Activated naive CD4-positive, alpha-beta T cell treated with anti-CD3 and anti-CD28 coated beads for 36 hours (primary cell): ENCODE measurements at places on chromosomes 1 and 21.
A peak's percentile ranks its signal among the peaks of the same experiment; 100 is the strongest.

- peak; percentile 10 for DNase-seq
These were observed 1.2 kb upstream of the ST3GAL3 start for GRCh38 chr1:43705982-43706597.

- no peak for DNase-seq
These were observed 14.0 kb downstream of the LPGAT1 start for GRCh38 chr1:211816586-211816985.

- no peak for DNase-seq
These were observed 14.5 kb upstream of the SERTAD4 start for GRCh38 chr1:210218047-210218446.

DNA sequence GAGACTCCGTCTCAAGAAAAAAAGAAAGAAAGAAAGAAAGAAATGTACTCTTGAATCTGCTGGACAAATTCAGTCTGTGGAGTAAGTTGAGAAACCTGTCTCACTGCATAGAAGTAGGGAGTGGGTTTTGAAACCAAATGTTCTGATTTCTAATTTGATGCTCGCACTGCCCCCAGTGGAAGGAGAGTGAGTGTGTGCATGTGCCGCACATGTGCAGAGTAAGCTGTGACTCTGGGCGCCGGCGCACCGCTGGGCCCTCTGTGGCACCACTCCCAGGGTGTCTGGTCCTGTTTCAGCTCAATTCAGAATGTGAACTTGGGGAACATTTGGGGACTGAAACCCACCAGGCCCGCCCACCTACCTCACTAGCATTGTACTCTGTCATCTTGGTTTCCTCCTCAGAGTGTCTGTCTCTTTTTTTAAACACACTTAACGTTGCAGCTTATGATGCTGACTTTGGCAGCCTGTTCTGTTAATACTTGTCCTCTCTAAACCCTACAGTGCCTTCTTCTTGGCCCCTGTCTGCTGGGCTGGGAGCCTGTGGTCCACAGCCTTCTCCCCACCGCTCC lies 104.6 kb downstream of the CACNA1E start:
- no peak for DNase-seq

- DNase-seq, result peak; percentile 64
These were observed 37.4 kb upstream of the WASF2 start for GRCh38 chr1:27527223-27527889.

- no peak for DNase-seq
These were observed 25.3 kb downstream of the TFF3 start for GRCh38 chr21:42289926-42290325.

DNA sequence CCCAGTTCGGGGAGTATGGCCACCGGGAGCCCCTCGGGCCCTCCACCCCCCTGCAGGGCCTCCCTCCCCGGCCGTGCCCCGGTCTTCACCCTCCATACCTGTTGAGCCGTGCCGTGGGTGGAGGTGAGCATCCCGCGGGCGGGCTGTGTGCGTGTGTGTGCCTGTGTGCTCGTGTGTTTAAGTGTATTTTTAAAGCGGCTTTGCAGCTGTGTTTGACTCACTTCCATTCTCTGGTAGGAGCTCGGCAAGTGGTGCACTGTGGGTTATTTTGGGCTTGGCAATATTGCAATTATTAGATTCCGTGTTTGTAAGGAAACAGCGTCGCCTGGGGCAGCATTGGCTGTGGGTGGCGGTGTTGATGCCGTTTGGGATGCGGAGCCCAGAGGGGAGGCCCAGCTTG lies 20.3 kb upstream of the PLCH2 start:
- DNase-seq, result no peak
